Non-pigmented ciliary epithelial cell (primary cell): ENCODE measurements at places on chromosomes 4 and X.

DNA sequence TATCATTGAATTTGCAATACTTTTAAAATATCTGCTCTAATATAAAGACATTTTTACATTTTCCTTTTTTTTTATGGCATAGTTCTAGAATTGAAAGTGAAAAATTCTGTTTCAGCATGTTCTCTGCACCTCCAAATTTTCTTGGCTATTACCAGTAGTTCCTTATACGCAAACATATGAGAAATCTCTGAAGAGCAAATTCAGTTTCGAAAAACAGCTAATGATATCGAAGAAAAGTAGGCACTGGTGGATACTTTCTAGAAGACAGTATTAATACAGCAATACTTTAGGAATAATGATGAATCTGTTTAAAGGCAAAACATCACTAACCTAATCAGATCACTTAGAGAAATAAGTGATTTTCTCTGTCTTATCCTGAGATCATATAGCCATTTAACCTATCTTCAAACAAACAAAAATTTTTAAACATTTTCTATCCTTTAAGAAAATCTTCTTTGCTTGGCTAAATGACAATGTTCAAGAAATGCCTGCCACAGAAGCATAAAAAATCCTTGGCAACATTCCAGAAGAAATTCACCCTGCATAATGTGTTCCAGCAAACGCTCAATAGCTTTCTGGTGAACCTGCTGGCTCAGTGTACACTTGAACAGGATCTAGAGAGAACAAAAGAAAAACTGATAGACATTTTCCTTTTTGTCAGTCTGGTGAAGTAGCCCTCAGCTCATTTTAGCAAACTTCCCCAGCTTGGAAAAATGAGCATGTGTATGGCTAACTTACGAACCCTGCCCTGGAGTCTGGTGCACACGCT lies 51.2 kb upstream of the KLF3 start:
- no peak for DNase-seq

GRCh38 chrX:2627272-2627867 lies 63.7 kb upstream of the CD99 start:
- DNase-seq = no peak

- DNase-seq = no peak
Observed at GRCh38 chrX:123943074-123943473, 18.4 kb upstream of the STAG2 start.

DNA sequence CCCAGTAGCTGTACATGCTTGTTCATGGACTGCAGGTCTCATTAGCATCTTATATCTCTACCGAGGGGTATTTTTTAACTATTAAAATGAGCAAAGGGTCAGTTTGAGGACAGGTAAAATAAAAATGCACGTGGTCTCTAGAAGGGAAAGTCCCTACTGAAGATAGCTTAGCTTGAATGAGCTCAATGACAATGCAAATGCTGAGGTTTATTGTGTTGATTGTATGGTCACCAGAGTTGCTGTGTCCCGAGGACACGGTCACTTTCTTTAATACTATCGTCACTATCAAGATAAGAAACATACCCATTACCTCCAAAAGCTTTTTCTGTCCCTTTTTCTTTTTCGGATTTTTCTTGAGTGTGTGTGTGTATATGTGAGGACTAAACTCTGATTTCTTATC lies 250.5 kb upstream of the PRKX start:
- no peak for DNase-seq

GRCh38 chr4:80312124-80312523 lies 23.4 kb upstream of the CFAP299 start:
- no peak for DNase-seq

- DNase-seq = no peak
Observed at GRCh38 chrX:16853537-16853936, 16.6 kb downstream of the RBBP7 start.

DNA sequence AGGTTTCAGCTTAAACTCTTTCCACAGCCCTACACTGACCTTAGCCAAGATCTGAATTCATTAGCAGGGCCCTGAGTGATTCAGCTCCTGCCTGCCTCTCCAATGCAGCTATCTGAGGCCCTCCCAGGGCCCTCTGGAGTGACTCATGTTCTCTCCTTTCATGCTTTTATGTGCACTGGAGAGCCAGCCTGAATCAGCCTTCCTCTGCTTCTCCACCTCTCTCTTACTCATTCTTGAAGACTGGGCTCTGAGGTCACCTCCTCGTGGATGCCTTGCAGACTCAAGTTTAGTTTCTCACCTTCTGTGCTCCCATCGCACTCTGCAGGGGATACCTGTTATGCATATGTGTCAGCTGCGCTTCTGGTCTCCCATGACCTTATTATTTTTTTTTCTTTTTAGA lies 3.1 kb upstream of the OCIAD2 start:
- peak; percentile 97 for DNase-seq

- DNase-seq = no peak
Observed at GRCh38 chrX:55648434-55648833, 25.2 kb downstream of the FOXR2 start.

DNA sequence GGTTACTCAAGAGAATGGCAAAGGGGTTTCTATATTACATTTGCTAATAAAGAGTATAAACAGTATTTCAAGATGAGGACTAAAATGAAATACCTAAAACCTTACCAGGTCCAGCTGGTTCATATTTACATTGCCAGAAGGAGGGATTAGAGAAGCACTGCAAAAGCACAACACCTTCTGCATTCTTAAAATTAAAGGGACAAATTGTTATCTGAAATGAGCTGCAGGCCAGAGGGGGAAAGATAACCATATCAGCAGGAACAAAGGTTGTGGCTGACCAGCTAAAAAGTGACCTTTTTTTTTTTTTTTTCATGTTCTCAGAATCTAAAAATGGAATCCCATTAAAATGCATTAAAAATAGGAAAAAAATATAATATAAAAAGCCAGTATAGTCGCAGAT lies 39.7 kb downstream of the AFF2 start:
- DNase-seq = no peak

DNA sequence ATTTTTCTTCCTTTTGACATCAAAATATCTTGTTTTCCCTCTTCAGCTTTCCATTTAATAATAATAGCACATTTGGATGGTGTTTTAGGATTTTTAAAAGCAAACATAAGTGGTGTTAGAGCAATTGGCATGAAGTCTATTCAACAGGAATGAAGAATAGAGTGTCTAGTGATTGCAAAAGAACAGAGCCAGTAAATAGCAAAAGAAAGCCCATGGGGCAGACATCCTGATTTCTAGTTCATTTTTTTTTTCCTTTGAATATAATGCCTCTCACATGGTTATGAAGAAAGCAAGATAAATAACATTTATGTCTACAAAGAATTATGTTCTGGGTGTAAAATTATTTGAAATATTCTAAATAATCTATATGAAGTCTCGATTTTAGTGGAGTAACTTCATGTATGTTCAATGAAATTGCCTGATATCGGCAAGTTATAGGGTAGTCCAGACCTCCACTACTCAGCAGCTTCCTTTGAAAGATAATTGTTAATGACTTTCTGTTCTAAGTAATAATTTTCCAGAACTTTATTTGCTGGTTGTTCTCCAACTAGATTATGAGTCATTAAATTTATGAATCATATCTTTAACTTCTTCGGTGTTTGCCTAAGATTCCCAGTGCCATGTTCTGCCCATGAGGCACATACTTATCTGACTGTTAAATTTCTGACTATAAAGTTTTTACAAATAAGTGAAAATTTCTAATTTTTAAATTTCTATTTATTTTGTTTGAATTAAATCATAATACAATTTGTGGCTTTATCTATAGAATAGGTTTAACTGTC lies 587.9 kb downstream of the TLL1 start:
- DNase-seq = no peak

- no peak for DNase-seq
Observed at GRCh38 chrX:112913807-112914206, 73.2 kb upstream of the AMOT start.

DNA sequence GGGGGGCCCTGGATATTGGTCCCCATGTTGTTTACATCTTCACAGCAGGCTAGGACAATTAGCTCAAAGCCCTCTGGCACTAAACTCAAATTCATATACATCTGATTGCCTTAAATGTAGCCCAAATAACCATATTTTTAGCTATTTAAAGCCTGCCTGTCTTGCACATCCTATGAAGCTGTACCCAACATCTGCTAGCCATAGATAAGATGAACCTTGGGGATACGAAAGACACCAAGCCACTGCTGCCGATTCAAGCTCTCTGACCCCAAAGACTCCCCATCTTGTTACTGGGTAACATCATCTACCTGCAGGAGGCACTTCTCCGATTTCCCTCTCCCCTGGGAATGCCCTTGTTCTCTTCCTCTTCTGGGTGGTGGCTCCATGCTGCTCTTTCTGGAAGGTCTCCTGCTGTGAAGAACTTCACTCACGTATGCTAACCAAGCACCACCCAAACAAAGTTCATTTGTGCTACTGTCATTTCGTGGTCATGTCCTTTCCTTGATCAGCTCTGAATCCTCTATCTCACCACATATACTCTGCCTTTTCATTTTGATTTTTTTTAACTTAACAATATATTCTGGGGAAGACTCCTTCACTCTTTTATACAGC lies 107.7 kb upstream of the ATXN3L start:
- no peak for DNase-seq

DNA sequence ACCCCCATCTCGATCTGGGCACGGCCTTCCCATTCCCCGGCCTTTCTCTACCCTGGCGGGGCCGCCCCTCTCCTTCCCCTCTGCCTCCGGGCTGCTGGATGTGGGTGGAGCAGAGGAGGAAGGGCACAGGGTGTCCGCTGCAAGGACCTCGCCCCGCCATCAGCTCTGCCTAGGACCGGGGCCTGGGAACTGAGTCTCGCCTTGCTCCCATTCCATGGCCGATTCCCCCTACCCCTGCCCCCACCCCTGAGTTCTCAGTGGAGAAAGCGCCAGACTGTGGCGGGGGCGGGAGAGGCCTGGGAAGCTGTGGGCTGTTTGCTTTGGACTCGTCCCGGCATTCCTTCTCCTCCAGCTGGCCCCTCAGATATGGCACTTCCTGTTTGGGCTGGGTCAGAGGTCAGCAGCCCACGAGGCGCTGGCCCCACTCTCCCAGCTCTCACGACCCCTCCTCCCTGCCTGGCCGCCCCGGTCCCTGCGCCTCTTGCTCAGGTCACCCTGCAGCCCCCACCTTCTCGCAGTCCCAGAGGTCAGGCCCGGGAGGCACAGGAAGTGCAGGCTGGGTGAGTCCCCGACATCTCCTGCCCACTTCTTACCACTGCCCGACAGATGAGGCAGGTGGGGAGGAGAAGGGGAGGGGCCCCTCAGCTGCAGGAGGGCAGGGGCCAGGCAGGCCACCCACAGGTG lies 6.4 kb upstream of the BGN start:
- DNase-seq = no peak

- no peak for DNase-seq
Observed at GRCh38 chrX:49029876-49030275, 13.3 kb downstream of the TFE3 start.

- no peak for DNase-seq
Observed at GRCh38 chr4:3468154-3468553, 5.0 kb downstream of the DOK7 start.

GRCh38 chr4:82889287-82889686 lies 1.7 kb downstream of the SEC31A start:
- DNase-seq = no peak

DNA sequence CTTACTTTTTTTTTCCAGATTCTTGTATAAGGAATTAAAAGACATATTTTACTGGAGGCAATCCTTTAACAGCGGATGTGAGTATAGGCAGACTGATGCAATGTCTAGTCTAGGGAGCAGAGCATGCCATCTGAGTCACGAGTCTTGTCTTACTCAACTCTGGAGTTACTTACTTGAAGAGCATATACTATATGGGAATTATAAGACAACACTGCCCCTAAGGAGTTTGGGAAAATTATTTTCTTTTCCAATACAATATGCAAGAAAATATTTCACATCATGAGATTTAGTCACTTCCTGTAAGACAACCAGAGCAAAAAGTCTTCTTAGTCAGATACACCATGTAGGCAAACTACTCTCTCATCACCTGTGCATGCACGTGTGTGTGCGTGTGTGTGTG lies 537.3 kb upstream of the FTHL17 start:
- peak; percentile 77 for DNase-seq

DNA sequence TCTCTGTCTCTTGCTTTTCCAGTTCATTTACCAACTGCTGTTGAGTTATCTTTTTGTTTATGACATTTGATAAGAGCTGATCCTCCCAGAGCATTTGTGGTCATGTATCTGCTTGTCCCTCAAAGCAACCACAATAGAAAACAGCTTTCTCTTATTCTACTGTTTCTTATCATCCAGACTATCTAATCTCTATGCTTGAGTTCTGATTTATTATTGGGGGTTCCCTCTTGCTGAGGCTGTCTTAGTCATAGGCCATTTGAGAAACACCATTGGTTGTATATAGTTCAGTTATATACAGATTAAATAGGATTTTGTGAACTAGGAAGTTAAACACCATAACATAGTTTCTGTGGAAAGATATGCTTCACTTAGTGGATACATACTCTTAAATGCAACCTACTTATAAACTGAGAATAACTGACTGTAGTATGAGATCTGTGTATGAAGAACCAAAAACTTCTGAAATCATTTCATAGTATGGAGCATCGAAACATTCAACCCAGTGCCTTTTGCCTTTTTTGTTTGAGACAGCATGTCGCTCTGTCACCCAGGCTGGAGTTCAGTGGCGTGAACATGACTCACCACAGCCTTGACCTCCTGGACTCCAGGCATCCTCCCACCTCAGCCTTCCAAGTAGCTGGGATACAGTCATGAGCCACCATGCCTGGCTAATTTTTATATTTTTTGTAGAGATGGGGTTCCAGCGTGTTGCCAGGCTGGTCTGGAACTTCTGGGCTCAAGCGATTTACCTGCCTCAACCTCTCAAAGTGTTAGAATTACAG lies 75.8 kb downstream of the STIM2 start:
- DNase-seq = peak; percentile 6

DNA sequence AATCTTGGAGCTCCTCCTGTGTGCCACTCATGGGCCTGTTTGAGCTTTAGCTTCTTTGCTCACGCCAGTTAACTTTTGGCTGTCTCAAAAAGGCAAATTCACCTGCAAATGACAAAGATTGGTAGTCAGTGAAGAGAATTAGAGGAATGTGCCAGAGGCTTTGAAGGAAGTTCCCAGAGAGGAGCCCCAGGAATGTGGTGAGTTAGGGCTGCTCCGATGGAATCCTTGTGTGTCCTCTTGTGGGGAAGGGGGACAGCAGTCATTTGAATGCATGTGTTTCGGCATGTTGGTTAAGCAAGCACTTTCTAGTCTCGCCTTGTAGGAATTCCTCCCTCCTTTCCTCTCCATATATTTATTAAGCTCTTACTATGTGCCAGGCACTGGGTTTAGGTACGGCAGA lies 62.9 kb downstream of the ELF4 start:
- no peak for DNase-seq

GRCh38 chr4:184446132-184446658 lies 28.2 kb downstream of the IRF2 start:
- no peak for DNase-seq

GRCh38 chrX:38347136-38347535 lies 5.3 kb upstream of the OTC start:
- DNase-seq = peak; percentile 34

- DNase-seq = no peak
Observed at GRCh38 chr4:126697748-126698147, 935.0 kb upstream of the INTU start.

GRCh38 chrX:104935581-104935980 lies 284.9 kb downstream of the TEX13A start:
- DNase-seq = no peak
